ENCODE measurements at places on chromosomes 12 and 14.
A peak's percentile ranks its signal among the peaks of the same experiment; 100 is the strongest.

- no peak for DNase-seq
Measured at GRCh38 chr12:6358881-6359280, 16.5 kb downstream of the SCNN1A start.

- DNase-seq, result no peak
Measured at GRCh38 chr12:59763835-59764234, 168.0 kb downstream of the SLC16A7 start.

- peak; percentile 60 for DNase-seq
Measured at GRCh38 chr12:26156201-26156871, 31.5 kb upstream of the BHLHE41 start.

DNA sequence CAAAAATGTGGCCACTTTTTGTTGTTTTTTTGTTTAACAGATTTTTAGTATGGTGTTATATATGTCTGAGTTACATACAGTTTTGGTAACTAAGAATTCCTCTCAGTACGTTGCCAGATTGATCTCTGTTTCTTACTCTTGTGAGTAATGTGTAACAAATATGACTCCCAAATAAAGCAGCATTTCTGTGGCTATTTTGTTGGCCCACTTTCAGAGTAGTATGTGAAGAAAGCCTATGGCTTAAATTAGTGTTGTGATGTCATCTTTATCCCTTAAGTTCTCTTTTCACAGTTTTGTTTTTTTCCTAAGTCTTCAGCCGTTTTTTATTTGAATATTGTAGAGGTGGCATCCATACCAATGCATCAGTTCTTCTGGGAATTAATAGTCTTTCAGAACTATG, 10.7 kb downstream of the PCNX4 start:
- DNase-seq, result no peak

DNA sequence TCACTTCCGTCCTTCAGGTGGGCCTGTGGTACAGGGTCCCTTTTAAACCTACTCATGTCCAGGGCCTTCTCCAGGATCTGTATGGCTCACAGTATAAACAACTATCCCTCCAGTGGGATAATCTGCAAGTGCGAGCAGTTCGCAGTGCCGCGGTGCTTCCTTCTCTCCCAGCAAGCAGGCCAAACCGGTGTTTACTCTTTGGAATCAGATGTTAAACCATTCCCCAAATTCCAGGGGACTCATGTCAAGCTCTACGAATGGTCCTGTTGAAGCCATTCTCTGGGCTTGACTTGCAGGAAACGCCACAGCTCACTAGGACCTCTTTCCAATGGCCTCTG, 59.6 kb downstream of the OR11H12 start:
- no peak for DNase-seq

DNA sequence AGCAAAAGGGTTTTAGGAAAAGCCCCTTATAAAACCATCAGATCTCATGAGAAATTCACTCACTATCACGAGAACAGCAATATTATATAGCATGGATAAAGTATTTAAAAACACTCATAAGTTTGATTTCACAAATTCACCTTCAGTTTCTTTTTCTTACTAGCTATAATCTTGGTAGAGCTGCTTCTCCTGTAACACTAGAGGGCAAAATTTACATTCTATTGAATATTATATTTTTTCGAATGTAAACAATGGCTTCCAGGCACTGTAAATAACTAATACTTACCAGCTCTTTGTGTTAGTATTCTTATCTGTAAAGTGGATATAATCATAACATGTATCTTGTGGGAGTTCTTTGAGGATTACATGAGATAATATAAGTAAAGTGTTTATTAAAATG, 259.6 kb downstream of the CCER1 start:
- DNase-seq, result no peak

- no peak for DNase-seq
Measured at GRCh38 chr14:92105073-92105892, 1.1 kb downstream of the ATXN3 start.

DNA sequence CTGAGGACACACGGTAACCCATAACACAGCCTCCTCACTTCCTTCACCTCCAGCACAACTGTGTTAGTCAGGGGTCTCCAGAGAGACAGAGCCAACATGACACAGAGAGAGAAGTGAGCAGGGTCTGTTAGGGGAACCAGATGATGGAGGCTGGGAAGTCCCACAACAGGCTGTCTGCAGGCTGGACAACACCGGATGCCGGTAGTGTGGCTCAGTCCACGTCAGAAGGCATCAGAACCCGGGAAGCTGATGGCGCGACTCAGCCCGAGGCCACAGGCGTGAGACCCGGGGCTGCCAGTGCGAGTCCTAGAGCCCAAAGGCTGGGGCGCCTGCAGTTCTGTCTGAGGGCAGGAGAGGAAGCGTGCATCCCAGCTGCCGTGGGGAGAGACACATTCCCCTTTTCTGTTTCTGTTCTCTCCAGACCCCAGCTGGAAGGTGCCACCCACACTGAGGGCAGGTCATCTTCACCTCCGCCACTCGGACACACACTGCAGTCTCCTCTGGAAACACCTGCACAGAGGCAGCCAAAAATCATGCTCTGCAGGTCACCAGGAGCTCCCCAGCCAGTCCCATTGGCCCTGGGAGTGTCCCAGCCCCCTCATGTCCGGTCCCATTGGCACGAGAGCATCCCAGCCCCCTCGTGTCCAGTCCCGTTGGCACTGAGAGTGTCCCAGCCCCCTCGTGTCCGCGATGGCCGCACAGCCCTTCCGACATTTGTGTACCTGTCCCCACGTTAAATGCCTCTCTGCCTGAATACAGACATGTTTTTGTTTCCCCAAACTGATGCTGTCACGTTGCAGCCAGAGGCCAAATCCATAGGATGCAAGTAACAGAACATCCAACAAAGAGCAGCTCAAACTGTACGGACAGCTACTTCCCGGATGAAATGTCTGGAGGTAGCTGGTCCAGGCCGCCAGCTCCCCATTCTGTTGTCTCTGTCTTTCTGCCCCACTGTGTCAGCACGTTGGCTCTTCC, 7.9 kb upstream of the FBRSL1 start:
- DNase-seq, result no peak

- DNase-seq, result no peak
Measured at GRCh38 chr12:116161588-116161987, 115.9 kb downstream of the MED13L start.

GRCh38 chr14:71742485-71742884, 189.7 kb upstream of the RGS6 start:
- no peak for DNase-seq

GRCh38 chr12:71710276-71711125, 24.6 kb downstream of the TMEM19 start:
- DNase-seq, result no peak

GRCh38 chr12:14714437-14714836, 18.0 kb upstream of the GUCY2C start:
- no peak for DNase-seq

GRCh38 chr14:99561864-99562263, 42.1 kb downstream of the CCDC85C start:
- no peak for DNase-seq

GRCh38 chr12:116876151-116876869, 4.9 kb downstream of the HRK start:
- DNase-seq, result no peak

- DNase-seq, result no peak
Measured at GRCh38 chr12:11855983-11856374, 206.5 kb downstream of the ETV6 start.

GRCh38 chr14:31307618-31308017, 100.0 kb upstream of the HECTD1 start:
- no peak for DNase-seq

- DNase-seq, result no peak
Measured at GRCh38 chr12:3416670-3417069, 74.3 kb upstream of the PRMT8 start.

DNA sequence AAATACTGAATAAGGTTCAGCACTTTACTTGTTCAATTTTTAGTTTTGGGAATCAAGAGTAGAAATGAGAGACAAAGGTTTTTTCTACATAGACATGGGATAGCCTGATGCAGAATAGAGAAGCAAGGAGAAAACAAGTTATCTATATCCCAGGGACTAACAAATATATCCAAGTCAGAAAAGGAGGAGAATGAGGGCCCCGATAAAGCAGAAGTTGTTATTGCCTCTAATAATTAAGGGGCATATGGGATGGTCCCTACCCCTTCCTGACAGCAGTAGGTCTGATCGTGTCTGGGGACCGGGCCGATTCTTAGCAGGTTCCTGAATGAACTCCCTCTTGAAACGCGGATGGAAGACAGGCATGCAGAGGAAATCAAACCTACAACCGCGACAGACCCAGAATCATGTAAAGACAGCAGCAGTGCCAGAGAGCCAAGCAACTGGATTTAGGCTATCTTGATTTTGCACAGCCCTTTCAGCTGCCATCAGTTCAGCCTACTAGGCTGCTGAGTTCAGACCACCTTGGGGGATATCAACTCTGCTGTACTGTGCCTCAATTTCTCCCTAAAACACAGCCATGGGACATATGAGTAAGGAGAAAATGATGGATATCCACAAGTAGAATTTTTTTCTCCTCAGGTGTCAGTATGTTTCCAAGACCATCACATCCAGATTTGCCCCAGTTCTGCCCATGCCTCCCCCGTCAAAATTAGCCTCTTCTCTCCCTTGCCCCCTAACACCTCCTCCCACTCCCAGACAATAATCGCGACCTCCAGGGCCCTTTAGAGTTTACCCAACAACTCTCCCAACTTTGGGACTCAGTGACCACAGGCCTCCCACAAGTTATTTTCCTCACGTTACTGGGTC, 706 bp downstream of the PRMT5 start:
- DNase-seq, result no peak

DNA sequence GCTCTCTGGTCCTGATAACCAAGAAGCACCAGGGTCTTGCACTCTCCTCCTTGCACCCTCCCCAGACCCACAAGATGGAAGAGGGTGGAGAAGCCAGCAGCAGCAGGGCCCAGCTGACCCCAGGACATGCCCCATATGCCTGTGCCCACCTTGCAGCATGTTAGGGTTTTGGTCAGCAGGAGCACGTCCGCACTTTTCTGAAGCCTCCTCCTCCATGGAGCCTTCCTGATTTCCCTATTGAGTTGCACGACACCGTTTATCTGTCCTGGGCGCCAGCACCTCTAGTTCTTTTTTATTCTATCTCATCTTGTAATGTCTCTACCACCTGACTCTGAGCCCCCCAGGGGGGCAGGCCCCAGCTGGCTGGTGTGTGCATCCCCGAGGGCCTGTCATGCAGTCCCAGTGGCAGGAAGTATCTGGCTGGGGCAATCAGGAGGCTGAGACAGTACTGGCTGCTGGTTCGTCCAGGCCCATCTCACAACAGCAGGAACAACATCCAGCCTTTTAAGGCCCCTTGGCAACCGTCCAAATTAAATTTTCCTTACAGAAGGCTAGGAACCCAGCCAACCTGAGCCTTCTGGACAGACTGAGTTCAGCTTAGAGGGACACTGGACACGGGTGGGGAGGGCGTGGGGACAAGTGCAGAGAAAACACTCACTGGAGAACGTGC, 39.6 kb downstream of the CCDC85C start:
- no peak for DNase-seq

- no peak for DNase-seq
Measured at GRCh38 chr12:13177373-13177772, 19.2 kb upstream of the EMP1 start.

- no peak for DNase-seq
Measured at GRCh38 chr12:97426492-97427116, 36.0 kb upstream of the RMST start.

- DNase-seq, result no peak
Measured at GRCh38 chr14:81982046-81982445, 448.4 kb upstream of the SEL1L start.

- DNase-seq, result no peak
Measured at GRCh38 chr14:69506241-69506595, 21.7 kb downstream of the PLEKHD1 start.
